NCI-H1105 (cell line): ENCODE measurements at places on chromosomes 2 and 18.

DNA sequence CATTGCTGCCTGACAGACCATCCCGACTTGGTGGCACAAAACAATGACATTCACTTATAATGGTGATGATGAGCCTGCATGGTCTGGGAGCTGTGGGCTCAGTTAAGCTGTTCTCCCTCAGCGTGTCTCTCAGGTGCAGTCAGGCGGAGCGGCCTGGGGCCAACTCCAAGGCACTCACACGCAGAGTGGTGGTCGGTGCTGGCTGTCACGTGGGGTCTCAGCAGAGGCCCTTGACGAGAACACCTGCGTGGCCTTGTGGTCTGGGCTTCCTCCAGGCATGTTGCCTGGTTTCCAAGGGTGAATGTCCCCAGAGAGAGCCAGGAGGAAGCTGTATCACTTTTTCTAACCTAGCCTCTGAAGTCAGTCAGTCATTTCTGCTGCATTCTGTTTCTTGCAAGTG, 29.8 kb downstream of the ARMC9 start:
- no peak for DNase-seq

GRCh38 chr2:129443235-129443864, 536.1 kb upstream of the RAB6C start:
- no peak for DNase-seq

DNA sequence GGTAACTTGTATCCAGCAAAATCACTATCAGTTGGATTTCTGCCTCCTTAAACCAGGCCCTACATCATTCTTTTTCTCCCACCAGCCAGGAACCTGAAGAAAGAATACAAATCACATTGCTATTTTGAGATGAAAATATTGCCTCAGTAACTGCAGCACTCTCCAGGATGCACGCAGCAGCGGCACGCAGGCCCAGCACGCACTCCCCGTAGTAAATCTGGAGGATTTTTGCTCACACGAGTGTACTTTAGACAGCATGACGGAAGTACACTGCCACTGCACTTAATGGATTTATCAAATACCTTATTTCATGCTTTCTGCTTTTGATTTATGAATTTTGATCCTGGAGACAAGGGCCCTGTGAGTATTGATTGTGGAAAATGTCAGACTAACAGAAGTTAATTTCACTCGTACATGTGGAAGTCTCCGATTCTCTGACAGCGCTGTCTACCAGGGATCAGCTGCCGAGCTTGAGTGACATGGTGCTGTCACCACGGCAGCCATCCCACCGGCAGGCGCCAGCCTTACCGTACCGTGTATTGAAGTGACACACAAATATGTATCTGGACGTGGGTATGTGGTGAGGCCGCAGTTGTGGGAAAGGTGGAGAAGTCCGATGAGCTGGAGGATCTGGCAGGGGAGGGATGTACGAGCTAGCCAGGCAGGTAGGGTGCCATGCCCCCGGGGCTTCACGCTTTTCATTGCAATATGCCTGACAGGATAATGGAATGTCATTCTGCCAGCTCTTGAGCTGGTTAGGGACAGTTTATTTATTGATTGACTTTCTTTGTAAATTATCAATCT, 863.7 kb downstream of the GALR1 start:
- no peak for DNase-seq

DNA sequence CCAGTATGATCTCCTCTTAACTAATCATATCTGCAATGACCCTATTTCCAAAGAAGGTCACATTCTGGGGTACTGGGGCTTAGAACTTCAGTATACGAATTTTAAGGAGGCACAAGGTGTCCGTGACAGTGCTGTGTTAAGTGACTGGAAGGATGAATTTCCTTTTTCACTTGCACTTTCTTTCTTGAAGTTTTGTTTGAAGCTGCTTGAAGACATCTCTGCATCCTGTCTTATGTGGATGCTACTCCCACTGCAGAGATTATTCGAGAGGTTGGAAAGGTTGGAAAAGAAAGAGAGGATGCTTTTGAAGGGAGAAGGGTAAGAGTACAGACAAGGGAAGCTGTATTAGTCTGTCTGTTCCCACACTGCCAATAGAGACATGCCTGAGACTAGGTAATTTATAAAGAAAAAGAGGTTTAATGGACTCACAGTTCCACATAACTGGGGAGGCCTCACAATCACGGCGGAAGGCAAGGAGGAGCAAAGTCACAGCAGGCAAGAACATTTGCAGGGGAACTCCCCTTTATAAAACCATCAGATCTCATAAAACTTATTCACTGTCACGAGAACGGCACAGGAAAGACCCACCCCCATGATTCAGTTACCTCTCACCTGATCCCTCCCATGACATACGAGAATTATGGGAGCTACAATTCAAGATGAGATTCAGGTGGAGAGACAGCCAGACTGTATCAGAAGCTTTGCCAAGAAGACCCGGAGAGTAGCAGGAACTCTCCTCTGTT, 3.6 kb upstream of the RNF144A start:
- DNase-seq, result no peak

- no peak for DNase-seq
These were observed 10.3 kb downstream of the KHK start for GRCh38 chr2:27096748-27097297.

DNA sequence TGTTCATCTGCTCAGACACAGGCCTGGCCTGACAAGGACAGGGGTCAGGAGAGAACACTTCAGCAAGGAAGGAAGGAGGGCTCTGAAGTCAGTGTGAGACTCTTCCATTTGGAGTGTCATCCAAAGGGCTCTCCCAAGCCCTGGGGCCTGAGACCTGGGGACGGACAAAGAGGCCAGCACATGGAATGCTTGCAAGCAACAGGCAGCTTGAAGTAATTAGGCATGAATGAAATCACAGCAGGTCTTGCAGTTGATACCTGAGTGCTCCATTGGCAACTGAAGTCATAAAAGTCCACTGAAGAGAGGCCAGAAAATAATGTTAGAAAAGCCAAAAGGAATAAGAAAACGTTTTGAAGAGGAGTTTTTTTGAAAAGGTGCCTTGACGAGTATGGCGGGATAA, 231.7 kb downstream of the VAPA start:
- DNase-seq, result no peak

DNA sequence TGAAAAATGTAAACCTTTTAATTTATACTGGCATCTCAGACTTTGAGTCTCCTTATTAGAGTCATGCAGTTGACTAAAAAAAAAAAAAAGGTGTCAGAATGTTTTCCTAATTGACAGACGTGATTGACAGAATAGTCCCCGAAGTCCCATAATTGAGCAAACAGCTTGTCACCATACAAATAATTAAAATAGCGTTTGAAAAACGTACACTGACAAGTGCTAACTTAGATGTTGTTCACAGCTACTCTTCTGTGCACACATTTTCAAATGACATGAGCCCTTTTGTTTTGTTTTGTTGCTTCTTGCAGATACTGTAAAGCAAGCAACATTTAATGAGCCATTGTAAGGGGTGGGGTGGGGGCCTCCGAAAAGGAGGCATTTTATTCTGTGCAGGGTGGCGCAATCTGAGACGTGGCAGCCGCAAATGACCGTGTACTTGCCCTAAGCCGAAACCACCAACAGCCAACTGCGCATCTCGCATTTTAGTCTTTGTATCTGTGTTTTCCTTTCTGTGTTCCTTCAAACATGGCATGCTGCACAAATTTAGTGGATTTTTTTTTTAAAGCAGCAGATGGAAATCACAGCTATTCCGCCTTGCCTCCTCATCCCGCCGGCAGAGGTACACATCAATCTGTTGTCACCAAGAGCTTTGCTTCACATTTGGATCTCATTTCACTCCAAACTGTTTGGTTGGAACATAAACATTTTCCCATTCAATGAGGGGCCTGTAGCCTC, 52.4 kb downstream of the LPIN1 start:
- DNase-seq, result no peak

- DNase-seq, result no peak
These were observed 229.9 kb downstream of the ACKR3 start for GRCh38 chr2:236799391-236800026.

- DNase-seq, result no peak
These were observed 2.3 kb upstream of the KCNG2 start for GRCh38 chr18:79795446-79795845.
